ENCODE measurements at places on chromosomes 3 and 15. TPM values are rescaled to one million over a fixed set of nuclear protein-coding genes. Genes with fewer than 3 reads are reported as not detected.

DNA sequence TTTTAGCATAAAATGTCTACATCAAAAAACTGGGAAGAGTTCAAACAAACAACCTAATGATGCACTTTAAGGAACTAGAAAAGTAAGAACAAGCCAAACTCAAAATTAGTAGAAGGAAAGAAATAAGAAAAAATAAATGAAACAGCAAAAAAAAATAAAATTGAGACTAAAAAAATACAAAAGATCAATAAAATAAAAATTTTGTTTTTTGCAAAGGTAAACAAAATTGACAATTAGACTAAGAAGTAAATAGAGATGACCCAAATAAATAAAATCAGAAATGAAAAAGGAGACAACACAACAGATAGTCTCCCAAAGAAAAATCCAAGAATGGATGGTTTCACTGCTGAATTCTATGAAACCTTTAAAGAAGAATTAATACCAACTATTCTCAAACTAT is 89.6 kb upstream of the MME start:
- DNase-seq, result no peak

DNA sequence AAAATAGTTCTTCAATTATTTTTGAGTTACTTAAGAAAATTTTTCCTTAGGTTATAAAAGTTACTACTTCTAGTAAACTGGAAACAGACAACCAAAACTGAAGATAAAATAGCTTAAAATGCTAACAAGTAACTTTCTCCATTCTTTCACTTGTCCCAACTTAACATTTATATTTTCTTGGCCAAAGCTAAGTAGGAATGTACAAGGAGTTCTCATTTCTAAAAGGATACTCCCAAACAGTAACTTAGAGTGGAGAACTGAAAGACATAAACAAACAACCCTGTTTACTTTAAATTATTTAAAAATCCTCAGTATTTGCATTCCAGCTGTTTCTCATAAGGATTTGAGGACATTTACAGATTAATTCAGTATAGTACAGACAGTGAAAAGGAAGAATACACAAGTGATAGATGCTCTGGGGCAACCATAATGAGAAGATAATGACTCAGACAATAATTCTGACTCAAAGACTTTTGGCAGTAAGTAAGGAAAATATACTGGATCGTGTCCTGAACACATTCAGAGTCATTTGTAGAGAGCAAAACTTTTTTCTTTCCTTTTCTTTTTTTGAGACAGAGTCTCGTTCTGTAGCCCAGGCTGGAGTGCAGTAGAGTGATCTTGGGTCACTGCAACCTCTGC is 29.2 kb upstream of the ANXA2 start:
- DNase-seq, result peak; percentile 70

- DNase-seq, result no peak
Observed at GRCh38 chr3:64081235-64081630, 57.9 kb upstream of the PSMD6 start.

DNA sequence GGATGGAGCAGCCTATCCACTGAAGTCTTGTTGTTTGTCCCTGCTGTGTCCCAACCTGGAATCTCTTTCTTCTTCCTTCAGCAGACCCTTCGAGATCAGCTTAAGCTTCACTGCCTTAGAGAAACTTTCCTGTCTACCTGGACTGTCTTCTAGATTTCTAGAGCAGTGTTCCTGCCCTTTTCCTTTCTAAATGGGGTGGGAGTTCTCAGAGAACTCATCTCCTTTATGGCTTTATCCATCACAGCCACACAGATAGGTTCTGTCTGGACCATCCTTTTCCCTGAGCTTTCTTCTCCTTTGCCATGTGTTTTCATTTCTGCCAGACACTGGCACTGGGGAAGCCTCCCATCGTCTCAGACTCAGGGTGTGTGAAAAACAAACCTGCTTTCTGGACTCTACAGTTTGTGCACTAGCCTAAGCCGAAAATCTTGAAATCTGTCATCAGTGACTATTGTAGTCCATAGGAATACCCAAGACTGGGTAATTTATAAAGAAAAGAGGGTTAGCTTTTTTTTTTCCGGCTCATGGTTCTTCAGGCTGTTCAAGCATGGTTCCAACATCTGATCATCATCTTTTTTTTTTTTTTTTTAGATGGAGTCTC is 177.5 kb downstream of the PGPEP1L start:
- no peak for DNase-seq

GRCh38 chr3:28651159-28651558 is 302.5 kb upstream of the AZI2 start:
- no peak for DNase-seq

DNA sequence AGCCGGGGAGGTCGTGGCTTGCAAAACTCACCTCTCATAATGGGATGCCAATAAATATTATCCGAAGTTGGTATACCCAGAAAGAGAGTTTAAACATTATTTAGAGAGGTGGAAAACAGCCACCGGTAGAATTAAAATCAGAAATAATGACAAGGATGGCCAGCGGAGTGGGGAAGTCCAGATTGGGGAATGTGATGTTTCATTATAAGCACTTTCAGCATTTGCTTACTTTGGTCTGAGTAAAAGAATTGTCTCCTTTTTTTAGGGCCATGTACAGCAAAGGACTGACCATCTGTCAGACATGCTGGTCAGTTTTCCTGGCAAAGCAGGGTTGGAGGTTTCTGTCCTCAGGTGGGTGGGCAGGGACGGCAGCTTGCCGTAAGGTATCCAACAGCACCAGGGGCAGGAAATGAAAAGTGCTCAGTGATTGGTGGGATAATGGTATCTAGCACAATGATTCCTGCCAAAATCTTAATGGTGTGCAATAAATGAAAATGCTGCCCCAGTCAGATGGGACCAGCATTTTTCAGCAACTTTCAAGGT is 24.3 kb downstream of the APBA2 start:
- DNase-seq, result no peak

The COL7A1 gene
- total RNA-seq, result 65.0 TPM

All from umbilical cord (tissue), 2 donors.